ENCODE measurements at places on chromosomes 1 and 21.

GRCh38 chr1:28770601-28771165, 33.9 kb downstream of the YTHDF2 start:
- DNase-seq = no peak

- no peak for DNase-seq
These were observed 57.3 kb downstream of the JAK1 start for GRCh38 chr1:64909031-64909430.

- no peak for DNase-seq
These were observed 66.5 kb downstream of the FCRL5 start for GRCh38 chr1:157485793-157486192.

DNA sequence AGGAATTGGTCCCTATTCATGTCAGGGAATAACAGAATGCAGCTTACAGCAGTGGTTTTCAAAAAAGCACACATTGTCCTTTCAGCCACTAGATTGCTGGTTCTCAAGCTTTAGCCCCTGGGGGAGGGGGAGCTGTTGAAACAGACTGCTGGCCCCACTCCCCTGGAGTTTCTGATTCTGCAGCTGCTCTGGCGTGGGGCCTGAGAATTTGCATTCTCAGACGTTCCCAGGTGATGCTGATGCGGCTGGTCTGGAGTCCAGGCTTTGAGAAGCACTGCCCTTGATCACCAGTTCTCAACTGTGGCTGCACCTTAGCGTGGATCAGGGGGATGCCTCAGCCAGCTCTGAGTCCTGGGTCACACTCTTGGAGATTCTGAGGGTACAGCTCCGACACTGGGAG, 62.7 kb upstream of the LAPTM5 start:
- DNase-seq = no peak

DNA sequence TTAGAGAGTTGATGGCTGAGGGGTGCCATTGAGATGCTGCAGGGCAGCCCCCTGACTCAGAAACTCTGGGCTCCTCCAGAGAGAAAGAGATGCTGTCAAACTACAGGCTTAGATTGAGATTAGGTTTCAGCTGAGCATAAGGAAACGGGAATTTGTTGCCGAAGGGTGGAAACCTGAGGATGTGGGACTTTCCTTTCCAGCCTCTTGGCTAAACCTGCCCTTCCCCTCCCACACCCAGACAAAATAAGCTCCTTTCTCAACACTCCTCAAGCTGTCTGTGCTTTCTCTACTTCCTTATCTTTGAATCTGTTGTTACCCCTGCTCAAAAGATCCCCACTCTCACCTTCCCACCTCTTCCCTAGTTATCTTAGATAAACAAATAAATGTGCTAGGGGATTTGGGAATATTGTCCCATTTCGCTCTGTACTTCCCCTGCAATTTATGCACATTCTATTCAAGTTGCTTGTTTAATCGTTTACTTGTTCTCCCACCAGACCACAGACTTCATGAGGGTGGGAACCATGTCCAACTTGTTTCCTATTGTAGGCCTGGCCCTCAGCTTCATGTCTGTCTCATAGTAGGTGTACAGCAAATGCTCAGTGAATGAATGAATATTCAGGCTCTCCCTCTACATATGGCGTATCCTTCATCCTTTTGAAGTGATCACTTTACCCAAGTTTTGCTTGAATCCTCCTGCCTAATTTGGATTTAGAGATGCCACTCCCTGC, 30.6 kb upstream of the MARK1 start:
- DNase-seq = no peak

GRCh38 chr1:179205284-179205683, 24.2 kb downstream of the ABL2 start:
- DNase-seq = no peak

Measured in stimulated activated CD8-positive, alpha-beta memory T cell treated with anti-CD3 and anti-CD28 coated beads, Interleukin-15, amount 100 ng/mL, for 48 hours (primary cell).